ENCODE measurements at places on chromosomes 16 and 17.

DNA sequence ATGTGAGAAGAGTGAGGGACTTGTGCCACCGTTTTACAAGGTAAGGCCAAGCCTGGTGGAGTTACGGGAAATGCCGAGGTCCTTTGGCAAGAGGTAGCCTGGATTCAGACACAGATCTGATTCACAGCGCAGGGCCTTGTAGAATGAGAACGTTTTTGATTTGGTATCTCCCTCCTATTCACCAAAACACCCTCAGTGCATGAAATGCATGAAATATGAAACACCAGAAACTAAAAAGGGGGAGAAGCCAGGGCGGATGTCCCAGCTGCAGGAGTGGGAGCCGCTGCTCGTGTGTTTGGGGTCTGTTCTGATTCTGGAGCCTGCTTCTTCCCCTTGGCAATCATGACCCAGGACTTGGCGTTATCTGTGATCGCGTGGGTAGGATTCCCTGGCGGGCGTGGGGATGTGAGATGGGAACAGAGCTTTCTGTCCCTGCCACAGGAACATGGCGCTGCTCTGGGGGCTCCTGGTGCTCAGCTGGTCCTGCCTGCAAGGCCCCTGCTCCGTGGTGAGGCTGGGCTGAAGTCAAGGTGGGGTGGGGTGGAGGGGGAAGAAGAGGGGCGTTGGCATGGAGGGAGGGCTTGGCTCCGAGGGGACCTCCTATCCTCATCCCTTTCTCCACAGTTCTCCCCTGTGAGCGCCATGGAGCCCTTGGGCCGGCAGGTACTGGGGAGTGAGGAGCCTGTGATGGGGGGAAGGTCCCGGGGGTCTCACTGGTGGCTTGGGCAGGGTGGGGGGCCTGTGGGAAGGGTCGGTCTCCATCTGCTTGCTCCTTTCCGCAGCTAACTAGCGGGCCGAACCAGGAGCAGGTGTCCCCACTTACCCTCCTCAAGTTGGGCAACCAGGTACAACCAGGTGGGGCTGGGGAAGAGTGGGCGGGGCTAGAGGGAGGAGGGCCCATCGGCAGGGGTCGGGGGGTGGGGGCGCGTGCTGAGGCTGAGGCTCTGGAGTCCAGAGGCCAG, 2.2 kb downstream of the SERPINF2 start:
- no peak for DNase-seq

- DNase-seq = no peak
Observed at GRCh38 chr16:88430185-88430523, 22.9 kb upstream of the ZFPM1 start.

GRCh38 chr17:20174588-20175265, 165.6 kb downstream of the SPECC1 start:
- DNase-seq = peak; percentile 24

DNA sequence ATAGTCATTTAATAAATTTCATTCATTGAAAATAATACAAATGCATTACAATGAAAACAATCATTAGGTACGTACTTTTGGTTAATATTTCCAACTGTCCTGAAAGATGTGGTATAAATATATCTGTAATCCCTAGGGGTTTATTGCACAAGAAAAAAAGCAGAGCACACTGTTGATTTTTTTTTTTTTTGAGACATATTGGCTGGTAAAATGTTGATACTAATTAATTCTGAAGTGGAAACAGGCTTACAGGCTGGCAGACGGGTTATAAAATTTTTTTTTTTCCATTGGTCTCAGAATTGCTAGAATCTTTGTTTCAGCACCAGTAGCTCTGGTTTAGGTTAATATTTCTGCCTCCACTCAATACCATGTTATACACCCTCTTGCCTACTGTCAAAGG, 193.6 kb downstream of the MAP2K6 start:
- DNase-seq = no peak

DNA sequence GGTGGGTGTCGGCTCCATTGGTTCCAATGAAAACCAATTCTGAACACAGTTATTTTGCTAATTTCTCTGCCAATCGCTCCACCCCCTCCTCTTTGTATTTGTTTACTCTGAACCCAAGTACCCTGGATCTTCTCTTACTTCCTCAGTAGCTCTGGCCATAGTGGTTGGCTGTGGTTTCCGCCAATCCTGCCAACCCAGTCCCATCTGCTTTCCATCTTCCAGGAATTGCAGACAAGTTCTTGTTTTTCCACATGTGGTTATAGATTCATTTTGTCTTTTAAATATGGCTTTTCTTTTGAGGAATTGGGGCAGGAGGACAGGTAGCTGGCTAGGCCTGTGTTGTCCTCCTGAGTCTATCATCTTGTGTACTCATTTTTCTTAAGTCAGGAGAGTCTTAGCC, 92.0 kb downstream of the CYLD start:
- DNase-seq = no peak

DNA sequence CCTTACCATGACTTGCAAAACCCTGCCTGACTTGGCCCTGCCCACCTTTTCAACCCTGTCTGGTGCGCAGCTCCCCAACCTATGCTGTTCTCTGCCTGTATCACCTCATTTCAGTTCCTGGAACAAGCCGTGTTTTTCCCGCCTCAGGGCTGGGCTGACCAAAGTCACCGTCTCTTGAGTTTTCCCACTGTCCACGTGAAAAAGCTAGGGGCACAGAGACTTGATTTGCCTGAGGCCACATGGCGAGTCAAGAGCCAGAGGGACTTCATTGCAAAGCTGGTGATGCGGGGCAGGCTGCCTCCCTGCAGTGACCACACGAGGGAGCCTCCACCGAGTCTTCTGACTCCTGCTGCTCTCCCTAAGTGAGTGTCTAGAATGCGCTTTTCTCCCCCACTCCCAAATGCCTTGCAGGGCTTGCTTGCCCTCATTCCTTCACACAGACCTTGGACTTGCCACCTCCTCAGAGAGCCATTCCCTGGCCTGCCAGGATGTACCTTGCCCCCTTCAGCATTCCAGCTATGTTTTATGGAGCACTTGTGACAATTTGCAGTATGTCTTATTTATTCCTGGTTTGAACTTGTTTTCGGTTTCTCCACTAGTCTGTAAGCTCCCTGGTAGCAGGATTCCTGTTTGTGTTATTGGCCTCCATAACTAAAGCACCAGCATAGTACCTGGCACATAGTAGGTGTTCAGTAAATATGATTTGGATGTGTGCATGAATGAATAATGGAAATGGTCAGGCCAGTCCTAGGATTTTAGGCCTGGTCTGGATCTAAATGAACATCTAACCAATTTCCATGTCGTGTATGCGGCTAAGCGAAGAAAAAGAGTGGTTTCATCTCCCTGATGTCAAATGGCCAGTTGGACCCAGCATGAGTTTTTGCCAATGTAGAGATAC, 252.3 kb downstream of the SNX29 start:
- peak; percentile 64 for DNase-seq

DNA sequence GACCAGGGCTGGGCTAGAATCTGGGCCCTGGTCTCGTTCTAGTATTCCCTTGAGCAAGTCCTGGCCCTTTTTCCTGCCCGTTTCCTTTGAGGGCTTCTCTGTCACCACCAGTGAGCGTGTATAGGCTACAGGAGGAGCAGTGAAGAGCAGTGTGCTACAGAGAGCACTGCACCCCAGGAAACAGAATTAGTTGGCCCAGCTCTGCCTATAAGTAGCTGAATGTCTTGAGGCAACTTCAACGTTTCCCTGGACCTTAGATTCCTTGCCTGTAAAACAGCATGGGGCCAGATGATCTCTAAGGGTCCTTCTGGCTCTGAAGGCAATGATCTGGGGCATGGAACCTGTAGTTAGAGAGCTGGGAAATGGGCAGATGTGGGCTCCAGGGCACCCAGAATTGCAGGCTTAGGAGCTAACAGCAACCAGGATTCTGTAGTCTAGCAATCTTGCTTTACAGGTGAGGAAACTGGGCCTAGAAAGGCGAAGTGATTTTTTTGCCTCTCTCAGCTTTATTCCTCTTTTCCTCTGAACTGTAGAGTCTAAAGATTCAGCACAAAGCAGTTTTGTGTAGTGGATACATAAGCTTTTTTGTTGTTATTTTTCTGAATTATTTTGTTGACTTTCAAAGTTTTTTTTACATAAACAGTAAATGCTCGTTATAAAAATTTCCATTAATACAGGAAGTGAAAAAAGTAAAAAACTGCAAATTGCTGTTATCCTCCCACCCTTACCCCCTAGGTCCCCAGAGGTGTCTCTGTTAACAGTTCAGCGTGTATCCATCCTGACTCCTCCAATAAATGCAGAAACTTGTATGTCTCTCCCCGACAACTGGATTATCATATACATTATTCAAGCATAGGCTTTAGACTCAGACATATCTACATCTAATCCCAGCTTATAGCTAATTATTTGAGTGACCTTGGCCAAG, 1.7 kb upstream of the MYL4 start:
- DNase-seq = no peak

DNA sequence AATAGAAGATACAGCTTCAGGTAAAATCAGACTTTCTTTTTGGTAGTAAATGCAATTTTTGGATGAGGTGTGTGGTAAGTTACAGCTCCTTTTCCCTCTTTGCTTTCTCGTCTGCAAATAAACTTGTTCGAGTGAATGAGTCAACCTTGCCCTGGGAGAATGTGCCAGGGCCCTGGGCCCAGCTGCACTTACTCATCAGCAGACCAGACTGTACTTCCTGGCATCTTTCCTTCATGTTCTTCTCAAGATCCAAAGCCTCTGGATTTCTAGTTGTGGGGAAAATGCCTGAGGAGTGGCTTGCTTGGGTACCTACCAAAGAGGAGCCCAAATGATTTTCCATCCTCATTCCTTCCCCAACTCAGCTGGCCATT, 5.4 kb upstream of the G6PC1 start:
- DNase-seq = peak; percentile 88

DNA sequence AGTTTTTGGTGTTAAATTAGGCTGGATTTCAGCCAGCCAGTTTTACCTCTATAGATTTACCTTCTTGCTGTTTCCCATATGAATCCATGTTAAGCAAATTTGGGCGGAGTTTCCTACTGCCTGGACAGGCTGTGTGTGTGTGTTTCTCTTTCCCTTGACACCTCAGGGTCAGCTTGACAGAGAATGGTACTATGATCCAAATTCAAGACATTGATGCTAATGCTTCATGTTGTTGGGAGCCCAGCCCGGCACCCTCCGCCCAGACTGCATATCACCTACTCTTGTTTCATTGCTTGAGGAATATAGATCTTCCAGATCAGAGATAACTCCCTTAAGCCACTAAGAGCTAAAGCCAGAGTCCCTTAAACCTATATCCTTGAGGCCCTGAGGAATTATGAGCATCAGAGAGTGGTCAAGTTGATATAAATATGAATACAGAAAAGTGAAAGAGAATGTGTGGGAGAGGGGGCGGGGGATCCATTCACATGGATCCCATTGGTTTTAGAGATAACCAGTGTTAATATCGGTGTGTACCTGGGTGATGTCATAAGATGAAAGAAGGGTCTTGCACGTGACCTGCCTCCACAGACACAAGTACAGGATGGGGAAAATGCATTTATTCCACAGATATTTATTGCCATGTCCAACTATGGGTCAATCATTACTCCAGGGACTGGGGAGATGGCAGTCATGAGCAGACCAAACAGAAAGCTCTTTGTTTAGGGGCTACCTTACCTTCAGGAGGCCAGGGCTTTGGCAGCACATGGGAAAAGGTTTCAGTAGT, 69.7 kb downstream of the WIPI1 start:
- no peak for DNase-seq

DNA sequence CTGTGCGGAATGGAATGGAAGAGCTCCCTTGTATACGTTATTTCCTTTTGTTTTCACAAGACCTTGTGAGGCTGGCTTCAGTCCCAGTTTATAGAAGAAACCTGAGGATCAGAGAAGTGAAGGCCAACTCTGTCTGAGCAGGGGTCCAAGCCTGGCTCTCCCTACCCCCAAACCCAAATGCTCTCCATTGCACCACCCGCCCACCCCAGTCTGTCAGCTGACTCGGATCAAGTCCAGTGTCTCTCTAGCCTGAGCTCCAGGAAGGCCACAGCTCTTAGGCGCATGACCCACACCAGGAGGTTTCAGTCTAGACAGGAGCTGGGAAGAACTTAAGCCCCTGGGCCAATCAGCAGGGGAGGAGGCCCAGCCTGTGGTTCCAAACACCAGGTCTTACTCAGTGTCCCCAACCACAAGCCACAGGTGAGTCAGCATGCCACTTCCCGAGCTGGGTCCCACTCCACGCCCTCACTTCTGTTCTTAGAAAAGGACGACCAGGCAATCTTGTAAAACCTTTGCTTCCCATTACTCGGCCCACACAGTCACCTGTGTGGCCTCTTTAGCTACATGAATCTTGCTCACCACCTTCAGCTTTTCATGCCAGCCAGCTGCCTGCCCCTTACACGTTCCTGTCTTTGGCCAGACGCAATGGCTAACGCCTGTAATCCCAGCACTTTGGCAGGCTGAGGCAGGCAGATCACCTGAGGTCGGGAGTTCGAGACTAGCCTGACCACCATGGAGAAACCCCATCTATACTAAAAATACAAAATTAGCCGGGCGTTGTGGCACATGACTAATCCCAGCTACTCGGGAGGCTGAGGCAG, 27.8 kb downstream of the TK2 start:
- peak; percentile 67 for DNase-seq

DNA sequence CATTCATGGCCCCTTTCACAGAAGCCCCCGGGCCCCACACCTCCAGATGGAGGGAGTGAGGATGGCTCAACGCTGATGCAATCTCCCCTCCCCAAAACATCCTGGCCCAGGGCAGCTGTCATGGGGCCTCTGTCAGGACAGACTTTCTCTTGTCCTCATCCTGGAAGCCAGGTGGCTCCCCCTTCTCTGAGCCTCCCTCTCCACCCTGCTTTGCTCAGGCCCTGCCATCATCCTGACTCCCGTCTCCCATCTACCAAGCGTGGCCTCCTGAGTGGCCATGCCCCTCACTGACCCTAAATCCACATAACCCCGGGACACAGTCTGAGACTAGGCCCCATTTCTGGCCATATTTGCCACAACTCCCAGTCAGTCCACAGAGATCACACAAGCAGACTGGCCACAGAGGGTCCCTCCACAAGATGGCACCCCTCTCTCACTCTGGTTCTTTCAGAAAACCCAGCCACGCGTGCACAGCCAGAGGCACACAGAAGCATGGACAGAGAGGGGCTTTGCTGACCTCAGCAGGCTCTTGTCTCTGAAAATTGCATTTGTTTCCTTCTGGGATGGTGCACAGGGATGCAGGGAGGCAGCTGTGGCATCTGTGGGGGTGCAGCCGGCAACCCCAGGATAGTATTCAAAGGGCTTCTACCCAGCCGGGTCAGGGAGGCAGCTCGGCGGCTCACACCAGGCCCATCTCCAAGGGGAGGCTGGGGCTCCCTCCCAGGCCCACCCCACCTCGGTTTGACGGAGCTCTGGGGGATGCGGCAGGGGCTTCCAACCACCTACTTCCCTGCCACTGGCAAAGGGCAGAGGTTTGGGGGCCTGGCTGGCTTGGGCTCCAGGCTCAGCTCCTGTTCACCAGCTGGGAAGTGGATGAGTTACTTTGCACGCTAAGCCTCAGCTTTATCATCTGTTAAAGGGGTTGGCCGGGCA, 16.9 kb downstream of the DOC2B start:
- peak; percentile 41 for DNase-seq

GRCh38 chr16:55622272-55622671, 33.5 kb upstream of the SLC6A2 start:
- DNase-seq = no peak

- no peak for DNase-seq
Observed at GRCh38 chr16:48479329-48479728, 94.1 kb upstream of the SIAH1 start.

- DNase-seq = no peak
Observed at GRCh38 chr17:63032142-63032541, 66.1 kb downstream of the TANC2 start.

GRCh38 chr17:81471818-81472456, 40.7 kb downstream of the ACTG1 start:
- DNase-seq = peak; percentile 39

GRCh38 chr16:48617104-48617705, 7.2 kb upstream of the N4BP1 start:
- no peak for DNase-seq

GRCh38 chr17:57513569-57513968, 231.5 kb downstream of the CCDC182 start:
- no peak for DNase-seq

- DNase-seq = no peak
Observed at GRCh38 chr16:15552507-15552906, 90.4 kb downstream of the MARF1 start.
